Amniotic epithelial cell (primary cell): ENCODE measurements at places on chromosomes 5 and 9.

DNA sequence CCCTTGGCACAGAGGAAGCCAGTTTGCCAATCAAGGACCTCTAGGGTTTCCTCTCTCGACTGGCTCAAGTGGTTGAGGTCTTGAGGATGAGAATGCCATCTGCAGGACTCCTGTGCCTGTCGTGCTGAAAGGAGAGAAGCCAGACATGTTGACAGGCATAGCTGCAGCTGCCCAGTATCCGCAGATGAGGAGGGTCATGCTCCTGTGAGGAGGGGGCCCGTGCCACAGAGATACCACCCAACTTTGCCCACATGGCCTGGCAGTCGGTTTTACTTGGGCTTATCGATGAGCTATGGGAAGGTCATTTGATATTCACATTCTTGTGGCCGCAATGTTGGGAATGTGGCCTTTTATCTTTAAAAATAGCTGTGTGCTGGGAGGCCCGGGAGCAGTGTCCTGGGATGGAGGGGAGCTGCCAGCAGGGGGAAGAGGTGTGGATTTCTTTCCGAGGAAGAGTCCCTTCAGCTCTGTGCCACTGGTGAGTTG, 17.4 kb downstream of the FRMPD1 start:
- no peak for DNase-seq

DNA sequence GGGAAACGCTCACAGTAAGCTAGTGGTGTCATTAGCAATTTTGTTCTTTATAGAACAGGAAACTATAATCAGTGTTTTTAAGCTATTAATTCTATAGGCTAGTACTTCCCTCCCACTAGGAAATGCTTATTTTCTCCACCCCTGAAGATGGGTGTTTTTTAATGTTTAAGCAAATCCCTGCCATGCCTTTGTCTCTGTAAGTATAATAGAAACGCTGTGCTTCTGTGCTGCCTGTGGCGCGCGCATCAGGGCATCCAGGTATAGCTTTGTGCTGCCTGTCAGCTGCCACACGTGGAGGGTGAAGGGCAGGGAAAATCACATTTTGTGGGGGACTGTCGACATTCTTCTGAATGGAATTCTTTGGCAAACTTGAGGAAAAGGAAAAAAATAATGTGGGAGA, 217.5 kb downstream of the RAB3C start:
- DNase-seq: no peak

DNA sequence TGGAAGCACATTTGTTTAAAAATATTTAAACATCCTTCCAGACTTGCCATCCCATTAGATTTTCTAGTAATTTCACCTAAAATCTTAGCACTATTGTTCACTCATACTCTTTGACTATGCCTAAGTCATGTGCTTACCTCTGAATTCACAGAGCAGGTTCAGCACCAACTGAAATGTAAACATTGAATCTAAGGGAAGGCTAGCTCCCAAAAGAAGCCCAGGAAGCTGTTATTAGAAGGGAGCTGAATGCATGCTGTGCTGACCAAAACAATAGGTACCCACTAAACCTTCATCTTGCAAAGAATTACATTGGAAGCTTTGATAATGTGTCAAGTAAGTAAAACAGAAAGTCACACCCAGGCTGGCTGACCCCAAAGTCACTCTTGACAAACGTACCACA, 571.3 kb downstream of the GABRG2 start:
- DNase-seq: no peak

- DNase-seq: peak; percentile 56
These were observed 347.3 kb upstream of the ZNF608 start for GRCh38 chr5:125093776-125094175.

GRCh38 chr5:143472576-143472975, 69.1 kb upstream of the NR3C1 start:
- DNase-seq: no peak

- DNase-seq: no peak
These were observed 39.3 kb upstream of the OLFM1 start for GRCh38 chr9:135048046-135048757.

GRCh38 chr9:87059772-87060171, 112.5 kb upstream of the GAS1 start:
- no peak for DNase-seq

DNA sequence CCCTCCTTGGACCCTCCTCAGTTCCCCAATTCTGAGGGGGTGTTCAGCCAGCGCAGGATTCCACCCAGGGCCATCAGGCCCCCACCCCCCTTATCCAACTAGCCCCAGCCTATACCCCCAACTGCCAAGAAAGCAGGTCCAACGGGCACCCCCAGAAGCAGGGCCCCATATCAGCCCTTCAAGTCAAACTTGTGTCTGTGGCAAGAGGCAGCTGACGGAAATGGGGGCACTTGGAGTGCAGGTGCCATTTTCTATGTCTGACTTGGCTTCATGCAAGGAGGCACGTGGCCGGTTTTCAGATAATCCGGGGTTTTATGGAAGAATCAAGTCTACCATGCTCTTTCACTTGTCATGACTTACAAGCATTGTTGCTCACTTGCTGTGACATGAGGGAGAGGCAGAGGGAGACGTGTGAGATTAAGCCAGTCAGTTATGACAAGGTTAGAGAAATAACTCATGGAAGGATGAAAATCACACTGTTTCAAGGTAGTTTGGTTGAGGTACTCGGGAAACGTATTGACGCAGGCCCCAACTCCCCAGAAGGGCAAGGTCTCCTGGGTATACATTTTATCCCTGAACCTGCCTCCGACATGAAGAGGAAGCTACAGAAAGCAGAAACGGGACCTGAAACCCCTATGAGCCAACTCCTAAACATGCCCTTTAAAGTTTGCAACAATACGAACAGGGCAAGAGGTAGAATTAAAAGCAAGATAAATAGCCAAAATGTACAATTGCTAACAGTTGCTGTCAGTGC, 26.5 kb upstream of the CLPTM1L start:
- no peak for DNase-seq

- DNase-seq: peak; percentile 80
These were observed 188.4 kb upstream of the DAPK1 start for GRCh38 chr9:87309236-87309635.

GRCh38 chr5:140189977-140190871, 15.2 kb downstream of the CYSTM1 start:
- peak; percentile 81 for DNase-seq

GRCh38 chr9:102049586-102050246, 311.3 kb upstream of the GRIN3A start:
- no peak for DNase-seq

- no peak for DNase-seq
These were observed 77.9 kb upstream of the RPS23 start for GRCh38 chr5:82356021-82356420.

DNA sequence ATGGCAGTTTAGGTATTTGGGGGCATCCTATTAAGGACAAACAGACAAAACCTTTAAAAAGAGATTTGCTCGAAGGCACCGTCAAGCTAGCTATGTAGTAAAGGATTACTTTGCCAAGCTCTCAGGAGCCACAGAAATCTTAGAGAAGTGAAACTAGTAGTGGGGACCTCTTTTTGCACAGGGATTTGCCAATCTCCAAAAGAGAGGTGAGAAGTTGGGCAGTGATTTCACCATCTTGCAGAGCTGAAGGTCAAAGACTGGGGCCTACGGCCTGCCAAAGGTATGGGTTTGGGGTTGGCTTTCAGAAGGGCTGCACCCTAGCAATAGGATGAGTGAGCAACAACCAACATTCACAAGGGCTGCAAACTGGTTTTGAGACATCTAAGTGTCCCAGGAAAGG, 1.6 kb upstream of the FCN1 start:
- no peak for DNase-seq

DNA sequence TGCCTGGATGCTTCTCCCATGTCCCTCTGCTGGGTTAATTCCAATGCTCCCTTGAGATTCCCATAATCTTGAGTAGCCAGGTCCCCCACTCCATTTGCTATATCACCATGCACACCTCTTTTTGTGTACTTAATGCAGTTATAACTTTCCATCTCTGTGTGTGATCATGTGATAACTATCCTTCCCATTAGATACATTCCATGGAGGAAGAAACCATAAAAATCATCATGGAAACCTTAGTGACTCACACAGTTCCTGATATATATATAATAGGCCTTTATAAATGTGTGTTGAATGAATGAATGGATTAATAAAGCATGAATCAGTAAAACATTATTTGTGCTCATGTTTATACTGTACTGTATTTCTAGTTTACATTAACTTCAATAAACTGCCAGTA, 104.6 kb downstream of the PCSK5 start:
- no peak for DNase-seq

- peak; percentile 62 for DNase-seq
These were observed 48.7 kb upstream of the C5orf47 start for GRCh38 chr5:173940269-173940668.

- no peak for DNase-seq
These were observed 321.9 kb downstream of the ZSWIM6 start for GRCh38 chr5:61653807-61654580.

GRCh38 chr5:41196197-41196596, 17.1 kb downstream of the C6 start:
- DNase-seq: no peak

- DNase-seq: no peak
These were observed 8.3 kb upstream of the GAS1 start for GRCh38 chr9:86955561-86955960.

DNA sequence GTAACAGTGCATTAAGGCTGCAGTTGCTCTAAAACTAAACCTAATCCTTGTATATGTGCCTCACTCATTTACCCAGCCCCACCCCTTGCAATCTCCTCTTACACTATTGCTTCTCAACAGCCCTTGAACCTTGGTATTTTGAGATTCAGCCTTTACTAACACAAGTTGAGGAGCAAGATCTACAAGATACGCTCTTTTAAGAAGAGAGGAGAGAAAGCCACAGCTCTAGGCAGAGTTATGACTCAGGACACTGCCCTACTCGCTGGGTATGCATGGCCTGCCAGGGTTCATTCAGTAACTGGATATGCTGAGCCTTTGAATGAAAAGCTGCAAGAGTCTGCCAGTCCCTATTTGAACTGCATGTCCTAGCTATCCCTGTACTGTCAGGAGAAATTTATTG, 219.5 kb downstream of the PCSK5 start:
- DNase-seq: peak; percentile 31

DNA sequence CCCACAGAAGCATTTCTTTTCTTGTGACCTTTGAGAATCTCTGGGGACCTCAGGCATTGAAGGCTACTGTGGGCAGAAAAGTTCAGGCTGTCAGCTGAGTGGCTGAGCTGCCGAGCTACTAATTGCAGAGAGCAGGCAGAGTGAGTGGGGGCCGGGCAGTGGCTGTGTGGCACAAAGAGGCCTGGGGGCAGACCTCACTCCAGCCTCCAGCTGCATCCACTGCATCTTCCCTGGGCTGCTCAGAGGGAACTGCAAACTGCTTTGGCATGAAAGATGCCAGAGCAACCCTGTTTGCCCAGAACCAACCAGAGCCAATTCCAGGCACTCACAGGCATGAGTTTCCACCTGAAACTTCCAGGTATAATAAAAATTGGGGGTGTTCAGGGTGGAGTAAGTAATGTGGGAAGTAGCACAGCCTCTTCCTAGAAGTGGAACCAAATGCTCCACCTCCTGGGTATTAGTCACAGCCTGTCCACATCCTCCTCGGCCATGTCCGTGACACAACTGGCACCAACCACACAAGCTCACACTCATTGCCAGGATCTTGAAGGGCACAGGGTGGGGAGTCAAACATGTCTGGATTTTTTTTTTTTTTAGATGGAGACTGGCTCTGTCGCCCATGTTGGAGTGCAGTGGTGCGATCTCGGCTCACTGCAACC, 548.9 kb downstream of the BNC2 start:
- peak; percentile 51 for DNase-seq

DNA sequence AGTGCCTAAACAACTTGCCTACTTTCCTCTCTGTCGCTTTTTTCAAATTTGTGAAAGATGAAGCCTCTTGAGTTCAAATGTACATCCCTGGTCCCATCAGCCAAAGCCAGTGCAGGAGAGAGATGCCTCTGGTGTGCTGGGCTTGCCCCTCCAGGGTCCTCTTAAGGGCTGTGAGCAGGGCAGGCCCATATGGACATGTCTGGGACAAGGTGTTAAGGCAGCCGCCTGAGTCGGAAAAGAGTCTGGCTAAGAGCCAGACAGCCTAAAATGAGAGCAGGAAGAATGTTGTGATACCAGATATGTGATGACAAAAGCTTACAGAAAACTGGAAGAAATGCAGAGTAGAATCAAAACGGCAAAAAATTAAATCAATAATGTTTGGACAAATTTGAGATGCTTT, 72.5 kb downstream of the APTX start:
- DNase-seq: no peak

- no peak for DNase-seq
These were observed 193.6 kb downstream of the DRD1 start for GRCh38 chr5:175250426-175250825.

DNA sequence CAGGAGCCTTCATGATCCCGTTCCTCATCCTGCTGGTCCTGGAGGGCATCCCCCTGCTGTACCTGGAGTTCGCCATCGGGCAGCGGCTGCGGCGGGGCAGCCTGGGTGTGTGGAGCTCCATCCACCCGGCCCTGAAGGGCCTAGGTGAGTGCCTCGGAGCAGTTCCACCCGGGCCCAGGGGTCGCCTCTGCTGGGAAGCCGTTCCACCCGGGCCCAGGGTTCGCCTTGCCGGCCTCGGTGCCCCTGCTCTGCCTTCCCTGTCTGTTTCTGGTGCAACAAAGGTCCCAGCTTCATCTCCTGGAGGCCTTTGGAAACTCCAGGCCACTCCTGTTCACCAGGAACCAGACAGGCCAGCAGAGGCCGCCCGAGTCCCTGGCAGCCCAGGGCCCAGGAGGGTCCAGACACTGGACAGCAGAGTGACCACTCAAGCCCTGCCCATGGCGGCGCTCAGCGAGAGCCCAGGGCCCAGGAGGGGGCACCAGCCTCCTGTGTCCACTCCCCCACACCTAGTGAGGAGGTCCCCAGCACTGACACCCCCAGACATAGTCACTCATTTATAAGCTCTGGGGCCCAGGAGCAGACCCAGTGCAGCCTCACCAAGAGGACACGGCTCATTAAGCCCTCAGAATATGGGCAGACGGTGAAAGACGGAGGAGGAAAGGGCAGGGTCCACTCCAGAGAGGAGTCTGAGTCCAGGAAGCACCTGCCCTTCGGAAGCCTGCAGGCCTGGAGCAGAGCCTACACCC, 7.5 kb downstream of the SLC6A19 start:
- DNase-seq: peak; percentile 5

DNA sequence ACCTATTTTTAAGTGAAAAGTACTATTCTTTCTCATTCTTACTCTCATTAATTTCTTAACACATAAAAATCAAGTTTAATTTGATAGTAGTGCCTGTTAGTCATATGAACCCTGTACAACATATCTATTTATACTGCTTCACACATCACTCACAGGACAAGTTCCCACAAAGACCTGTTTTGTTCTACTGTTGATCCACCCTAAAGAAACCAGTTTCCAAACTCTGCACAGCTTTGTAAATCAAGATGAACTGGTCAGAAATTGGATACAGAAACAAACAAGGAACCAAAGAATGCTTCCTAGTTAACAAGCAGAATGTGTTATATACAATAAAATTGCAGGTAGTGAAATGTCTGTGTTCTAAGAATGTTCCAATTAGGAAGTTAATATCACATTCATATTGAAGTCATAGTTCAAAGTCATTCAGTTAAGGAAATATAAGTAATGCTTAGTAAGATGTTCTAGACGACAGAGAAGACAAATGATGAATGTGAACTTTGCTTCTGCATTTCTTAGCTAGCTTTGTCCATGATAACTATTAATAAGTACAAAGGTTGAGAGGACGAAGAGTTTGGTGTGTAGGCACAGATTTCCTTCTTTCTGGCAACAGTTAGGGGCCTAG, 33.4 kb downstream of the C9orf85 start:
- DNase-seq: peak; percentile 21

GRCh38 chr9:89531766-89532165, 33.9 kb upstream of the SEMA4D start:
- no peak for DNase-seq
